GOT3 (cell line): ENCODE measurements at places on chromosomes 1 and 21.

GRCh38 chr1:66302815-66303214 lies 231.1 kb upstream of the SGIP1 start:
- no peak for DNase-seq

DNA sequence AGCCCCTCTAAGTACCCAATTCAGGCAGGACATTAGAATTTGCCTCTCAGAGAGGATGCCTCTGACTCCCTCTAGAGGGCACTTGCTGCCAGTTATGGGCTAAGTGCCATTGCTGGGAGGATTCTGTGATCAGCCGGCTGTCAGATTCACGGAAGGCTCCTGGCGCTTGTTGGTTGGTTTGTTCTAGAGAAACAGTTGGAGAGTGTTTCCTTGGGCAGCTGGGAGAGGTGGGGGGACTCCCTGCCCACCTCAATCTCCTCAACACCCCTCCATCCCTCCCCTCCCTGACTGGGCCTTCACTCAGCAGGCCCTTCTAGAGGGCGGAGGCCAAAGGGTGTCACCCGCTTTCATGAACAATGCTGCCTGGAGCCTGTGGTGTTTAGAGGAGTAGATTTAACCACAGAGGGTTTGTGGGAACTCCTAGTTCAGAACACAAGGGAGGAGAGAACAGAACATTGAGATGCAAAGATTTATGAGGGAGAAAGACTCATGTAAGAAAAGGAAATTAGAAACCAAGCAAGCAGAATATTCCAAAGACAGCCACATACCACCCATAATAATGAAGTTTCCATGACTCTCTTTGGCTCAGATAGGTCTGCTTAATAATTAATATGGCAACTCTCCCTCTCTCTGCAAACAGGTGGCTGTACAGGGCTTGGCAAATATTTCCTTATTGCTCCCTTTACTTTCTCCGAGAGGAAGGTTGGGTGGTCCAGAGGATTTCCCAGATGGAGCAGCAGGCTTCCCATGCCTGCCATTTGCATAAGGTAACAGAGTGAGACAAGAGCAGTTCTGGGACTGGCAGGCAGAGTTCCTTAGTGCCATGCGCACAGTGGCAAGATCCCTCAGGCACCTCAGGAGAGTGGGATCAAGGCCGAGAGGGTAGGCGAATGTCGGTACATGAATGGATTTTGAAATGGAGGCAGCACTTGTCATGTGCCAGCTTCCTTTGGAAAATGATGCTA lies 30.0 kb upstream of the ACP6 start:
- DNase-seq, result no peak

DNA sequence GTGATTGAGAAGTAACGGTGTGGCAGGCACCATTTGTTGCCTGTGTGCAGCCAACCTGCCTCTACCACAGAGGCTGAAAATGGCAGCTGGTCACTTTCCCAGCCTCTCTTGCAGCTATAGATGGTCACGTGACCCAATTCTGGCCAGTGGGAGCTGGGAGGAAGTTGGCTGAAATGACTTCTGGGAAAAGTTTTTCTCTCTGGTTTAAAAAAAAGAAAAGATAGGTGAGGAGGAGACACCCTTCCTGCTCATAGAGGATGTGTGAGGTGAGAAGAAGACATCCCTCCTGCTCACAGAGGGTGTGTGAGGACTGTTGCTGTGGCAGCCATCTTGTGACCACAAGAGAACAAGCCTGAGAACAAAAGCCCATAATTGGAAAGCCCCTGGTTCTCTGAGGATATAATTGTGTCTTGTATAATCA lies 122.8 kb downstream of the SYF2 start:
- no peak for DNase-seq

DNA sequence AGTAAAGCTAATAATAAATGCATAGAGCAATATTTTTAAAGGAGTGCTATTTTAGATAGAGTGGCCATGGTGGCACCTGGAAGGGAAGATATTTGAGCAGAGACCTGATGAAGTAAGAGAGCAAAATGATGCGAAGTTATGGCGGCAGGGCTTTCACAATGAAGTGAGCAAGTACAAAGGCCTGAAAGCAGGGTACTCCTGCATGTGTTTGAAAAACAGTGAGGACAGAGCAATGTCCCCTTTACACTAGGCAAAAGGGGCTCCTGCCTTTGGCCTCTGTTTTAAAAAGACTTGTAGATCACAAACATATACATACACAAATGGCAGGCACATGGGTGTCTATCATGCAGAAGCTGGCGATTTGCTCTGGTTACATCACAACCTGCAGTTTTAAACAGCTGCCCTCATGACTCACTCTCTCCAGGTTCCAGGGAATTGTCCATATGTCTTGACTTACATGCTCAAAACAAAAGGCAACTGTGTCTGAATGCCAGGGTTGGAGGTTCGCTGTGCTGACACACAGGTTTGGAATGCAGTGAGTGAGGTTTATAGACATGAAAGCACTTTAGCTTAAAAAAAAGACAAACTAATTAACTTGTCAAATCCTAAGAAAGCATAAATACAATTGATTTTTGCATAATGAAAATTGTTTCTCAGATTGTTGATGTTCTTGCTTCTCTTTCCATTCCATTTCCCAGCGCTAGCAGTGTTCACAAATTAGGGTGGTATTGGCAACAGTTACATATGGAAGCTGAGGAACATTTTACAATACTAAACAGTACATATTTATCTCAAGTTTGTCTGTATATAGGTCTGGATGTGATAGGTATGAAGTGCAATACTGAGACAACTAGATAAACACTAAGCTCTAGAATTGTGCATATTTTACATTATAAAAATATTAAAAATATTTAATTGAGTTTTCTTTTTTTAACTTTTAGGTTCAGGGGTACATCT lies 313.9 kb downstream of the BARHL2 start:
- DNase-seq, result no peak

GRCh38 chr1:7677815-7678214 lies 93.3 kb upstream of the VAMP3 start:
- no peak for DNase-seq
